ENCODE measurements at places on chromosomes 3 and 15.

GRCh38 chr3:177111541-177111949, 85.7 kb downstream of the TBL1XR1 start:
- DNase-seq, result no peak

GRCh38 chr3:13966302-13966701, 86.4 kb upstream of the WNT7A start:
- DNase-seq, result no peak

DNA sequence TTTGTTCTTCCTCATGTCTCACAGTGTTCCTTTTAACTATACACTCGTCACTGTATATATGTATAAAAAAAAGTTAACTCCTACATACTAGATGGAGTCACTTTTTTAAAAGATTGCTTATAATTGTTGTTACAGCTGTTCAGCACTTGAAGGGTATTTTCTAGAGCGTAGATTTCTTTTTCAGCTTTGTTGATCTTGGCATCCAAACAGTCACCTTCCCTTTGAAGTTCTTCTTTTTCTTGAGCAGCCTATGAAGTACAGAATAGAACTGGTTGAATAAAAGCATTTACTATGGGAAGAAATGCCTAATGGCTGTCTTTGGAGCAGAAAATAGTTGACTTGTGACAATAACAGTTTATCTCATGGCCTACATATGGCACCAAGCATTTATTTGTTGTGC, 17.8 kb downstream of the TTC14 start:
- DNase-seq, result no peak

DNA sequence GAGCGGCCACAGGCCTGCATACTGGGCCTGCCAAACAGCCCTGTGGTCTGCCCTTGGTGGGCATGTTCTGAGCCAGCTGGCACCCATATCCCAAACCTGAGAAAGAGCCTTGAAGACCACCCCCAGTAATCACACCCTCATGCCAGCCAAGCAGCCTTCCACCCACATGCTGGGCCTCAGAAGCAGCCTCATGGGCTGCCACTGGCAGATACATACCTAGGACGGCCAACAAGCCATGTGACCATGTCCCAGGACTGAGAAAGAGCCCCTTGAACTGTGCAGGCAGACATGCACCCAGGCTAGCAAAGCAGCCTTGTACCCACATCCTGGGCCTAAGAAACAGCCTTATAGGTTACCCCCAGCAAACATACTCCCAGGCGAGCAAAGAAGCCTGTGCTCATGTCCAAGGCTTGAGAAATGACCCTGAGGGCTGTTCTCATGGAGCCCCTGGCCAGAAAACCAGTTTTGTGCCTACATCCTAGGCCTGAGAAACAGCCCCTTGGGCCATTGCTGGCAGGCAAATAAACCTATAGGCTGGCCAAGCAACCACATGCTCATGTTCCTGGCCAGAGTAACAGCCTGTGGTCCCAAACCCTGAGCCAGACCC, 24.9 kb downstream of the TUBGCP5 start:
- no peak for DNase-seq

GRCh38 chr3:56193519-56193918, 274.7 kb downstream of the ERC2 start:
- DNase-seq, result no peak

DNA sequence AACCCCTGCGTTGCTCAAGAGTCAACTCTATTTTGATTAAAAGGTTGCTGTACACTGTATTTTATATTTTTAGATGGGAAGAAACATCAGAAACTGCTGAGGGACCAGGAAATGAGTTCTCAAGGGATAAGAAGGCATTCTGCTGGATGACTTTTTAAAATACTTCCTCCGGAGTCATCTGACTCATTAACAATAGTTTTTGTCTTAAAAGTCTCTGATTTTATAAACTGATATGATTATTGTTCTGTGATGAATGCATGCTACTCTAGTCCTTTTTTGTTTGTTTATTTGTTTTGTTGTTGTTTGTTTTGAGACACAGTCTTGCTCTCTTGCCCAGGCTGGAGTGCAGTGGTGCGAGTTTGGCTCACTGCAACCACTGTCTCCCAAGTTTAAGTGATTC, 18.2 kb upstream of the HLTF start:
- DNase-seq, result no peak

- no peak for DNase-seq
These were observed 74.2 kb downstream of the SPSB4 start for GRCh38 chr3:141125351-141125750.

DNA sequence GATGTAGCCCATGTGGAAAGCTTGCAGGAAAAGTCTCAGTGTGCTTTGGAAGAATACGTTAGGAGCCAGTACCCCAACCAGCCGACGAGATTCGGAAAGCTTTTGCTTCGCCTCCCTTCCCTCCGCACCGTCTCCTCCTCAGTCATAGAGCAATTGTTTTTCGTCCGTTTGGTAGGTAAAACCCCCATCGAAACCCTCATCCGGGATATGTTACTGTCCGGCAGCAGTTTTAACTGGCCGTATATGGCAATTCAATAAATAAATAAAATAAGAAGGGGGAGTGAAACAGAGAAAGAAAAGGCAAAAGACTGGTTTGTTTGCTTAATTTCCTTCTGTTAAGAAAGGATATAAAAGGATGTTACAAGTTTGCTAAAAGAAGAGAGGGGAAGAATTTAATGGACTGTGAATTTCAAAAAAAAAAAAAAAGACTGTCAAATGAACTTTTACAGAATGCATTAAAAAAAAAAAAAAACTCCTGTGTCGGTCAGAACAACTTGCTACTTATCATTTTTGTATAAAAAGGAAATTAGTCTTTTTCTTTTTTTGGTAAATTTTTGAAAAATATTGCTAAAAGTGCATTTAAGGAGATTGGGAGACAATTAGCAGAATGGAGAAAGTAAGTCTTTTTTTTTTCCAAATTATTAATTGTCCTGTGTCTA, 7.0 kb downstream of the NR2F2 start:
- no peak for DNase-seq

DNA sequence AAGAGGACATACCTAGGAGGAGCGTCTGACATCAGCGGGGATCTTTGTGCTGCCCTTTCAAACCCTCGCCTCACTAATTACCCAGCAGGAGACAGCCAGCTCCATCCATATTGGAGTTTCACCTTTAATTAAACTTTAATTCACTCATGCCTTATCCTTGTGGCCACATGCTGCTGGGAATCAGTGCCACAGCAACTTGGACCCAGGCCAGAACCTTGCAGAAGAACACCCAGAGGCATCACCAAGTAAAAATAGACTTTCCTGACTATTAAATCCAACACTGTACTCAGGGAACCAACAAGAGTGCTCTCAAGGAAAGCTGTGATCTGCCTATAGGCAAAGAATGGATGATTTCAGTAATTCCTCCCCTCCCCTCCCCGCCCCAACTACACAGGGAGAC, 23.9 kb downstream of the EIF1B start:
- DNase-seq, result no peak

DNA sequence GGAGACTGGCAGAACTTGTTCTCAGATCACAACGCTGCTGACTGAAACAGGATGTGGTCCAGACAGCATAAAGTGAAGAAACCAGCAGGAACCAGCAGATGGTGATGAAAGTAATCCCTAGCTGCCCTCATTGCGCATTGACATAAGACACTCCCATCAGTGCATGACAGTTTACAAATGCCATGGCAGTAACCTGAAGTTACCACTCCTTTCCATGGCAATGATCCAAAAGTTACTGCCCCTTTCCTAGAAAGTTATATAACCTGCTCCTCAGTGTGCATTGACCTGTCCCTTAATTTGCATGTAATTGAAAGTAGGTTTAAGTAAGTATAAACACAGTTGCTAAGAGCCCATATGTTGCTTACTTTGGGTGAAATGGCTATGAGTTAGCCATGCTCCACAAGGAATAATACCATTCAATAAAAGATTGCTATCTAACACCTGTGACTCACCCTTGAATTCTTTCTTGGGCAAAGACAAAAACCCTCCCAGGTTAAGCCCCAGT, 149.1 kb upstream of the CD96 start:
- no peak for DNase-seq

- no peak for DNase-seq
These were observed 402.8 kb upstream of the SGO1 start for GRCh38 chr3:20588781-20589180.

DNA sequence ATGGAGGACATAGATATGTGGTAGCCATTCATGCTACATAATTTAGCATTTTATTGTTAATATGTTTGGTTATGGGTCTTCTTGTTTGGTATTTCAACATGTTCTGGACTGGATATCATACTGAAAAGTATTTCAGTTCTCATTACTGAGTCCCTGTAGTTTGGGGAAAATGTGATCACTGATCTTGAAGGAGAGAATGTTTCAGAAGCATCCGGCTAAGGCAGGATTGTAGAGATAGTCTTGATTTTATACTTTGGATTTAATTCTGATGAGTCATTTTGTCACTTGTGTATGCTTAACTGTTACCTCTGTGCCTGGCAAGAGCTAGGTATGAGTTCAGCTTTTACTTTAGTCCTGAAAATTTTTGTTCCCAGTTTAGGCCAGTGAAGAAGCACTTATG, 7.1 kb downstream of the CHD2 start:
- DNase-seq, result no peak

- DNase-seq, result no peak
These were observed 10.9 kb upstream of the RFT1 start for GRCh38 chr3:53140847-53141845.

GRCh38 chr3:117114517-117115265, 405.1 kb downstream of the TUSC7 start:
- no peak for DNase-seq

- DNase-seq, result no peak
These were observed 72.9 kb downstream of the ATP8B4 start for GRCh38 chr15:50046159-50046558.

DNA sequence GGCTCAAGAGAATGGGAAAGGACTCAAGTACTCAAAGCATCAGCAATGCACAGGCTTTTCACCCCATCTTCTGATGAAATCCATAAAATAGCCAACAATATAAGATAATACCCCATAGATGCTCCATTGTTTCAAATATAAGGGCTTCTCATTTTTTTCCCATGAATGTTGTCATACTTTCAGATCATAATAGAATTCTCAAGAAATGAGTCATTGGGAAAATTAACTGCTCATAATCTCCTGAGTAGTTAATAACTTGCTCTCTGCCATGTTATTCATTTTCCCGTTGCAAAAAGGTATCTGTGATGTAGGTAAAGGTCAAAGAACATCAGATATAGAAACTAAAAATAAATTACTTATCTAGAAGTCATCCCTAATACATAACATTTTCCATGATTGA, 121.9 kb downstream of the NSUN3 start:
- DNase-seq, result no peak

GRCh38 chr15:28098766-28099554, at the start of gene OCA2:
OCA2 (minus strand) TSS chr15:28099315; CDS start chr15:28081874, 17,441 bp downstream.
- DNase-seq, result no peak

GRCh38 chr3:45889337-45889736, 3.0 kb downstream of the CCR9 start:
- DNase-seq, result no peak

DNA sequence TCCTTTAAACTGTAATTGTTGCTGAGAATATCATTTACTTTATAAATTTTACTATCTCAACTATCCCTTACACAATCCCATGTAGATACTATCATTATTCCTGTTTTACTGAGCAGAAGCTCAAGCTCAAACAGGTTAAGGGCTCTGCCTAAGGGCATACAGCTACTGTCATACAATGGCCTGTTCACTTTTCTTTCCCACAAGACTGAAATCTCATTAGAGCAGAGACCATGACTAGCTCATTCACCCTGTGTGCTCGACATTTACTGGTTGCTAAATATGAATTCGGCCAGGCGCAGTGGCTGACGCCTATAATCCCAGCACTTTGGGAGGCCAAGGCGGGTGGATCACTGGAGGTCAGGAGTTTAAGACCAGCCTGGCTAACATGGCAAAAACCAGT, 1.6 kb upstream of the MESP2 start:
- no peak for DNase-seq

- DNase-seq, result no peak
These were observed 97.4 kb downstream of the ST6GAL1 start for GRCh38 chr3:187027531-187028278.

- DNase-seq, result no peak
These were observed 41.0 kb downstream of the MEGF11 start for GRCh38 chr15:66212563-66212921.

- DNase-seq, result no peak
These were observed 11.9 kb downstream of the NOX5 start for GRCh38 chr15:69026355-69026754.

GRCh38 chr3:9703736-9704346, at the start of gene CPNE9:
CPNE9 (plus strand) TSS chr3:9703833; CDS start chr3:9703997, 164 bp downstream.
- DNase-seq, result no peak

DNA sequence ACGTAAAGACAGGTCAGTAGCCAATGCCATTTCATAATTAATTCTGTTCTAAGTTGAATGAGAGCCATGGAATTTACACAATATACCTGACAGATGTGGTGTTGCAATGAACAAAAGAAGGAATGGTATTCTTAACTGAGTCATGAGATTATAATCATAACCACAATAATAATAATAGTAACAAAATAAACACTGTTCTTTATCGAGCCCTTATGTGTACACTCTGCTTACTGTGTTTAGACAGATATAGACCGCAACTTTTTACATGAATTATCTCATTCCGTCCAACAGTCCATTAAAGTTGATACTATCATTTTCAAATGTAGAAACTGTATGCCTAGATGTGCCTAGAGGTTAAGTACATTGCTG, 28.2 kb upstream of the SCAANT1 start:
- no peak for DNase-seq

DNA sequence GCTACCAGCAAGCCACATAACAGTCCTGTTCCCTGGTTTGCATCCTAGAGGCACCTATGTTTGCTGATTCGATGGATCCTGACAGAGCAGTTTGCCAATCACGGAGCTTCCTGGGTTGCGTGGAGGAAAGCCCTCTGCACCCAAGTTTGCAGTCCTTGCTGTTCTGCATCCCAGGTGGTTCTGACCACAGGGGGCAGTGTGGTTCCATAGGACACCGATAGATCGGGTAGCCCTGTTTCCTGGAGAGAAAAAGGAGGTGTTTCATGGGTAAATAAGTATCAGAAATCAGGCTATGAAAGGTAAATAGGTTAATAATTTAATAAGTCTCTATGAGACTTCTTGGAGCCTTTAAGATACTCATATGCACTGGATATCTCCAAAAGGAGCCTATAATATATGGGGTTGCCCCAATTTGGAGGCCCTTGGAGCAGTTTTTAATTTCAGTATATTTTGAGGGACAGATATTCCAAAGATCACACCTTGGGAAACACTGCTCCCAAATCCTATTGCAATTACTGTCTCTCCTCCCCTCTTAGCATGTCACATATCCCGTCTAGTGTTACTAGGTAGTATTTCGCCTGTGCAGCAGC, 194.6 kb upstream of the TPM1 start:
- no peak for DNase-seq

GRCh38 chr3:197791892-197792647, 1.0 kb downstream of the LRCH3 start:
- no peak for DNase-seq

- no peak for DNase-seq
These were observed 36.4 kb downstream of the MB21D2 start for GRCh38 chr3:192881159-192881786.

DNA sequence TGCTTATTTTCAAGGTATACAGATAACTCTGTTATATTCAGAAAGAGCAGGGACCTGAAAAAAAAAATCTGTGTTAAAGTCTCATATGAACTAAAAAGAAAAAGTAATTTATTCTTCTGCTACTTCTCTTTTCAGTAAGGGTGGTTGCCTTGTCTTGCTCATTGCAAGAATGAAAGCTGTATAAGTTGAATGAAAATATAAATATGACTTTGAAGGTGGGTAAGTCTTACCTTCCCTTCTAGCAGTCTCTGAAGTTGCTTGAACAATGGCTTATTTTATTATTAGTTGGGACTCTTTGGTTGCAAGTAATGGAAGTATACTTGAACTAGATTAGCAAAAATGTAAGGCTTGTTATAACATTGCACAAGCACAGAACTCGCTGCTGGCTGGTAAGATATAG, 1554.9 kb downstream of the SI start:
- no peak for DNase-seq
